D341Med (cell line): ENCODE measurements at places on chromosomes 1 and 21.

DNA sequence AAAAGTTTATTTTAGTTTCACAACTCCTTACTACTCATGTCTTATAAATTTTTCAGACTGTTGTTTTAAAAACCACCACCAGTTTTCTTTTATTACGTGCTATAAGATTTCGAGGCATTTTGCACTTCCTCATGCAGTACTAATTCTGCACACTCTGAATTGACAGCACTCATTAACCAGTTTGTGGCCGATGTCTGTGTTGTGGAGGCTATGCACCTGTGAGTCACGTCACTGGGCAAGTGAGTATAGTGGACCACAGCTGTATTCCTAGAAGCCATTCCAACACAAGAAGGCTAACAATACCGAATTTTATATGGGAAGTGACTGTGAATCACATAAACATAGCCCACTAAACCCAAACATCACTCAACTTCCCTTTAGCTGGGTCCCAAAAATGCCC lies 21.0 kb upstream of the SPATA6 start:
- DNase-seq: no peak

GRCh38 chr1:81023187-81023724 lies 777.5 kb upstream of the ADGRL2 start:
- no peak for DNase-seq

DNA sequence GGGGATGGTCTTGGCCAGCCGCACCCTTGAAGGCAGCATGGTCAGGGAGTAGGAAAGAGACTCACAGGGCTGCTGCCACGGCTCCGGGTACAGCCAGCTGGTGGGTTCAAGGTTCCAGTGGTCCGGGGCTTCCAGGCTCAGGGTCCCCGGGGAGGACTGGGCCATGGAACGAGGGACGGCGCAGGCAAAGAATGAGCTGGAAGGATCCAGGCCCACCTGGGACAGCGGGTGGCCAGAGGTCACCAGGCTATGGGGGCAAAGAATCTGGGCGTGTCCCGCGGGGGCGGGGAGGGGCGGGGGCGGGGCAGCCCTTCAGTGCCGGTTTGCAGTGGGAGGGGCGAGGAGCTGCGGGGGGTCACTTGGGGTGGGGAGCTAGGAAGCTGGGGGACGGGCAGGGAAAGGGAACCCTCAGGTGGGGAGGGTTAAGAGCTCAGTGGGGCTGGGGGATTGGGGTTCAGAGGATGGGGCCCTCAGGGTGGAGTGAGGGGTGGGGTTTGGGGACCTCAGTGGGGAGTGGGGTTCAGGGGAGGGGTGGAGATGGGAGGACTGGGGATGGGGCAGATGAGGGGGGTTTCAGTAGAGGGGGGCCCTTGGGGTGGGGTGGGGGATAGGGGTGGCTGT lies at the start of gene DNMT3L:
TSS of gene DNMT3L (minus strand) at position 223 of the 621 bp plus-strand sequence. CDS start 638 bp downstream, outside the sequence.
- DNase-seq: no peak

DNA sequence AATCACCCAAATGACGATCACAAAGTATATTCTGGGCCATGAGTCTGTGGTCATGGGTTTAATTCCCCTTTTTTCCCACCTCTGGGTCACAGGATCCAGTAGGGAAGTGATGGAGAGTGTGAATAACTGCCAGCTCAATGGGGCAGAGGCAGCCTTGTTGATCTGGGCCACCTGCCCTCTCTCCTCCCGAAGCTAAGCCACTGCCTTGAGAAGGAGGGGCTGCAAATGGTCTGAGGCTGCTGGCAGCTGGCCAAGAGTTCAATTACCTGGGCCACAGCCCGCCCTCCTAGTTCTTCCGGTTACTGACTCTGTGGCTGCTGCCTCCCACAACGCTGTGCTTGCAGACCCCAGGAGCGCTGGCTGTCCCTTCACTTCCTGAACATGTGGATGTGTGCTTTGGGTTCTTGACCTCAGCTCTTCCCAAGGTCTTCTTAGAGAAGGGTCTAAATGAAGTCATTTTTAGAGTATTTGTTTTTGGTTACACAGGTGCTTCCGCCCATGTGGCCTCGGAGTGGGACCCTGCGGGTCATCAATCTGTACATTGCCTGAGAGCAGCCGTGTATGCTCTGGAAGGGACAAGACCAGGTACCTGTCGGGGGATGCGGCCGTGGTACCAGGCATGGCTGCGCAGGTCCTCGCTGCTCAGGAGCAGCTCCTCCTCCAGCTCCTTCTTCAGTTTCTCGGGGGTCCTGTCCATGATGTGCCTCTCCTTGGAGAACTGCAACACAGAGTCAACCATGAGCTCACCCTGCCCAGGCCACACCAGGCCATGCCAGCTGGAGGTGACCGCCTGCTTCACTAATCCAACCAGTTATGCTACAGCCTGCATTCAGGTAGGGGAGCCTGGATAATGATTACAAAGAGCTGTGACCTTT lies 89.7 kb downstream of the BCAR3 start:
- DNase-seq: peak; percentile 34

- no peak for DNase-seq
Measured at GRCh38 chr1:219465212-219466093, 147.5 kb downstream of the ZC3H11B start.

GRCh38 chr1:21129407-21129806 lies 47.3 kb downstream of the EIF4G3 start:
- DNase-seq: no peak

GRCh38 chr1:205523891-205524793 lies 19.7 kb downstream of the CDK18 start:
- peak; percentile 86 for DNase-seq

DNA sequence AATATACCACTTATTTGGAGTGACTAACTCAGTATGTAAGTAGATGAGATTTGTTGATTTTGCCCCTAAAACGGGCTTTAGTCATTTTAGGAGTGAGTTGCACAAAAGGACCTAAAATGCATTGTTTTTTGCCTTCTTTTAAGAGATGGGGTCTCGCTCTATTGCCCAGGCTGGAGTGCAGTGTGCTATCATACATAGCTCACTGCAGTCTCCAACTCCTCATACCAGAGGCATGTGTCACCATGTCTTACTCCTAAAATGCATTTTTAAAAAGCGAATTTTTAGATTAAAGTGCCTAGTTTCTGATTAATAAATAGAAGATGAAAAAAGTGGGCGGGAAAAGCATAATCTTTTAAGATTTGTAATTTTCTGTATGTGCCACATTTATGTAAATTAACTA lies 11.5 kb upstream of the NEXN start:
- no peak for DNase-seq
